Eye (tissue), 1 donor: ENCODE measurements at places on chromosomes 13 and 19.

GRCh38 chr19:58010507-58010906, 7.9 kb upstream of the ZNF606 start:
- DNase-seq: no peak

- no peak for DNase-seq
These were observed 3.0 kb downstream of the DHX34 start for GRCh38 chr19:47352095-47352494.

DNA sequence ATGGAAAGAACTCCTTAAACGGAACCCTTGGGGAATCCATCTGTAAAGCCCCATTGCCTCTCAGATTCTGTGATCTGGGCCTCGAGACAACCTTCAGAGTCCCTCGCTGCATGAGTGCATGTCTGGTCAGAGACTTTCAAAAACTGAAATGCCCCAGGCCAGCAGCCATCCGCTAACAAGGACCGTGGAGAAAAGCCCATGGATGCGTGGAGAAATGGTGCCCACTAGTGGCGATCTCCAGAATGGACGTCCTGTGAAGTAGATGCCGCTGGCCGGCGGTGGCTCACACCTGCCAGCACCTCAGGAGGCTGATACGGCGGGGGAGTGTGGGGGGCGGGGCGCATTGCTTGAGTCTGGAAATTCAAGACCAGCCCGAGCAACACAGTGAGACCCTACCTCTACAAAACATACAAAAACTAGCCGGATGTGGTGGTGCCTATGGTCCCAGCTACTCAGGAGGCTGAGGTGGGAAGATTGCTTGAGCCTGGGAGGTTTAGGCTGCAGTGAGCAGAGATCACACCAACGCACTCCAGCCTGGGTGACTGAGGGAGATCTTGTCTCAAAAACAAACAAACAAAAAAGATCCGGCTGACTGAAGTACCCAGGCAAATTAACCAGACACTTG, 7.9 kb upstream of the CDC16 start:
- peak; percentile 95 for DNase-seq

GRCh38 chr13:109100705-109101304, 471.4 kb downstream of the MYO16 start:
- no peak for DNase-seq

- peak; percentile 44 for DNase-seq
These were observed 1.3 kb upstream of the CEACAM6 start for GRCh38 chr19:41753936-41754529.

DNA sequence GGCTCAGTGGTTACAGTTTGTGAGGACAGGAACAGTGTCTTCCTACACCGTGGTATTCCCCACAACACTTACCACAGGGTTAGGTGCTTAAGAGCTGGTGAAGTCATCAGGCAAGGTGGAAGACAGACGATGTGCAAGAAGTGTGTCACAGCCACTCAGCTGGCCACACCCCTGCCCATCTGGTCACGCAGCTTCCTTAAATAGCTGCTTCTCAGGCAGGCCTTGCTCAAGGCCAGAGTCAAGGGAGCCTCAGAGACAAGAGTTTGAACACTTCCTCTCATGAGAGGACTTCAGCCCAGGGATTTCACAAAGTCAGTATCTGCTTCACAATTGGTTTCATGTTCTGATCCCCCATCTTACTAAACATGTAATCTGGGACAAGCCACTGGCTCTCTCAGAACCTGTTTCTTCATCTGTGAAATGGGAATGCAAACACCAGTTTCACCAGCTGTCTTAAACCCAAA, 80.3 kb upstream of the FRY start:
- no peak for DNase-seq

DNA sequence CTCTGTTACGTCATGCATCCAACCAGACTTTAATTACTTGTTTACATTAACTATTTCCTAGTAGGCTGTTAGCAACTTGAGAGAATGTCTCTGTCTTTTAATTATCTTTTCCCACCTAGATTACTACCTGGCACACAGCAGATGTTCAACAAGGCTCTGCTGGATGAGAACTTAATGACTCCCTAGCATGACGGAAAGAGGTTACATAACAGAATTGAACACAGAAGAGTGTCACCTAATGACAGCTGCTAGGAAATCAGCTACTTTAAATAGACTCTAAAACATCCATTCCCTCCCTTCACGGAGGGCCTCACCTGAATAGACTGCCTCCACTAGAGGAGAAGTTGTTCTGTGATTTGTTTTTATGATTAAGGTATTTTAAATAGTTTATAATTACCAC, 110.8 kb downstream of the TEX29 start:
- no peak for DNase-seq

GRCh38 chr19:51719251-51719988, 4.4 kb downstream of the HAS1 start:
- DNase-seq: no peak

DNA sequence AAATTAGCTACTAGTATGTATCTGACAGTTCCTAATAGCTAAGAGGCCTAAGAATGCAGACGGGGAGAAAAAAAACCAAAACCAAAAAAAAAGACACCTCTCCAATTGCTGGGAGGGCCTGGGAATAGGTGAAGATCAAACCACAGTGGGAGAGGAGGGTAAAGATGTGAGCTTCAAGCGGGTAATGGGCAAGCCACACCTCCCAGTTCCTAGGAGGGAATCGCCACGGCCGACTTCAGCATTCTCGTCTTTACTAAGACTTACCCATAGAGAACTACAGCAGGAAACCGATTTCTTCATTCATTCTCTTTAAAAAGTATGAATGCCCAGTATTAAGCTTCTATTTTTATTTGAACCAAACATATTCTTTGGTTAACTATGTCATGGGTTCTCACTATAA, 5.6 kb upstream of the EEF1AKMT1 start:
- DNase-seq: no peak
